ENCODE measurements at places on chromosomes 11 and 22.

- no peak for DNase-seq
These were observed 33.0 kb upstream of the SOX10 start for GRCh38 chr22:38017272-38017920.

DNA sequence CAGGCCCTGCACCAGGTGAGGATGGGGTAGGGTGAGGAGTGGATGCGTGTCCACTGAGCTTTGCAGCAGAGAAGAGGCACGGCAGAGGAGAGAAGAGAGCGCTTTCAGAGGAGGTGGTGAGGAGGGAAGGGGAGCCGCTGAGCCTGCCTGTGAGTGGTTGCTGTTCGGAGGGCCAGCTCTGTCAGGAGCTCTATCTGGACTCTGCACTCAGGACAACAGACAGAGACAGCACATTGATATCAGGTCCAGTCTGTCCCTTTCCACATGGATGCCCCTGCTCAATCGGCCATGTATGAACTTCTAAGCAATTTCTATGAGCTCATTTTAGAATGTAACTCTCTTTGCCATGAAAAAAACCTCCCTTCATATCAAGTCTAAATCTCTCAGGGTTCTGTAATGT lies 158.6 kb downstream of the KIRREL3 start:
- no peak for DNase-seq

GRCh38 chr11:17073370-17074027 lies 4.0 kb downstream of the RPS13 start:
- no peak for DNase-seq

DNA sequence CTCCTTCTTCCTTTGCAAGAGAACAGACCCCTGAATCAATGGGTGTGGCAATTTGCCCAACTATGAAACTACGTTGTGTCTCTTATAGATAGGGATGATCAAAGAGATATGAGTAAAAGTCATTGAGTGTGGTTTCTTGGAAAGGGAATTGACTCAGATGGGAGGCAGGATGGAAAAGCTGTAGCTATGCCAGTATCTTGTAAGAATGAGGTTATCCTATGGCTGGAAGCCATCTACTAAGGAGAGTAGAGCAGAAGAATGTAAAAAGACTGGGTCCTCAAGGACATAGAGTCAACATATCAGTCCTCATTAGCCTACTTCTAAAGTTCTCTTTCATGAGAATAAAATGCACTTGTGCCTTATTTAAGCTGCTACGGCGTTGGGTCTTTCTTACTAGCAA lies 78.9 kb upstream of the POU2AF2 start:
- no peak for DNase-seq

DNA sequence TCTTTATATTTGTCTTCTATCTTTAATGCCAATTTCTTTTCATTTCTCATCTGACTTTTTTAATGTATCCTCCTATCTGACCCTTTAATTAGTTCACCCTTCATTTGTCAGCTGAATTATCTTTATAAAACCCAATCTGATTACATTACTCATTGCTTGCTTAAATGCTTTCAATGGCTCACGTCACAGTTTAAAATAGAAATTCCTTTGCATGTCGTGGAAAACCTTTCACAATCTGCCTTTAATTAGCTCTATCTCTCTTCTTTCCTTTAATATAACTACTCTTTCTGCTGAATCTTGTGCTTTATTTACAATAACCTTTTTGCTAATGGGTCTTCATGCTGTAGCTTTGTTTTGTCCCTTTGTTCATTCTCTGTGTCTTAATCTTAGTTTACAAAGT lies 125.7 kb downstream of the DYNC2H1 start:
- DNase-seq, result no peak

GRCh38 chr11:75714211-75714610 lies 3.4 kb upstream of the MOGAT2 start:
- DNase-seq, result no peak

DNA sequence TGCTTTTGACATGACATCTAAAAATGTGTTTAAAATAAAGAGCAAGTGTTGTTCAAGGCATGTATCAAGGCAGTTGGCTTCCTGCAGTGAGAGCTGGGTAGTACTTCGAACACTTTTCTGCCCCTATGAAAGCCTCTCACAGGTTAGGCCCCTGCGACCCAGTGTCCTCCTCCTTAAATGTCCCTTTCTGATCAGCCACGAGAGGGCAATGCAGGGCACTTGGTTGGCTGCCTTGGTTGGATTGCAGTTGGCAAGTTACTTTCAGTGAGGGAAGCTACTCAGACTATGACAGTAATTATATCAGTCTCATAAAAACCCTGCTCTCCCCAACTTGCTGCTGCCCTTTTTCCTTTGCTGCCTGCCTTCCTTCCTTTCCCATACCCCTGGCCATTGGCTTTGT lies 743.8 kb downstream of the NTM start:
- DNase-seq, result no peak

- no peak for DNase-seq
These were observed 6.9 kb upstream of the NRXN2 start for GRCh38 chr11:64729851-64730382.

DNA sequence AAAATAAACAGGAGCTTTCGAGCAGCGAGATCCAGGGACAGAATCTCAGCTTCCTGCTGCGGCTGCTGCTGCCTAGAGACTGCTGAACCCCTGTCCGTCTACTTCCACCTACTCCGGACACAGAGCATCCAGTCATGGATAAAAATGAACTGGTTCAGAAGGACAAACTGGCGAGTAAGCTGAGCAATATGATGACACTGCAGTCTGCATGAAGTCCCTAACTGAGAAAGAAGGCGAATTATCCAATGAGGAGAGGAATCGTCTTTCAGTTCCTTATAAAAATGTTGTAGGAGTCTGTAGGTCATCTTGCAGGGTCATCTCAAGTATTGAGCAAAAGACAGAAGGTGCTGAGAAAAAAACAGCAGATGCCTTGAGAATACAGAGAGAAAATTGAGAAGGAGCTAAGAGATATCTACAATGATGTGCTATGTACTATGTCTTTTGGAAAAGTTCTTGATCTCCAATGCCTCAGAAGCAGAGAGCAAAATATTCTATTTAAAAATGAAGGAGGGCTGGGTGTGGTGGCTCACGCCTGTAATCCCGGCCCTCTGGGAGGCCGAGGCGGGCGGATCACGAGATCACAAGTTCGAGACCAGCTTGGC lies 11.1 kb upstream of the MS4A2 start:
- DNase-seq, result no peak

All from stimulated activated naive CD4-positive, alpha-beta T cell treated with Interleukin-2 at 50 U/mL for 16 hours (primary cell).